ENCODE measurements at places on chromosomes 1 and 21.

- H3K36me3 ChIP-seq = no peaks in the 10 kb centered on the region
- H3K4me1 ChIP-seq = peaks cover 4% of the 10 kb centered on the region
- no peak overlapping the region for H3K4me3 ChIP-seq
- peaks cover 94% of the 10 kb centered on the region for H3K27me3 ChIP-seq
- no peak for DNase-seq
Observed at GRCh38 chr1:111961773-111962565, 27.5 kb downstream of the KCND3 start.

DNA sequence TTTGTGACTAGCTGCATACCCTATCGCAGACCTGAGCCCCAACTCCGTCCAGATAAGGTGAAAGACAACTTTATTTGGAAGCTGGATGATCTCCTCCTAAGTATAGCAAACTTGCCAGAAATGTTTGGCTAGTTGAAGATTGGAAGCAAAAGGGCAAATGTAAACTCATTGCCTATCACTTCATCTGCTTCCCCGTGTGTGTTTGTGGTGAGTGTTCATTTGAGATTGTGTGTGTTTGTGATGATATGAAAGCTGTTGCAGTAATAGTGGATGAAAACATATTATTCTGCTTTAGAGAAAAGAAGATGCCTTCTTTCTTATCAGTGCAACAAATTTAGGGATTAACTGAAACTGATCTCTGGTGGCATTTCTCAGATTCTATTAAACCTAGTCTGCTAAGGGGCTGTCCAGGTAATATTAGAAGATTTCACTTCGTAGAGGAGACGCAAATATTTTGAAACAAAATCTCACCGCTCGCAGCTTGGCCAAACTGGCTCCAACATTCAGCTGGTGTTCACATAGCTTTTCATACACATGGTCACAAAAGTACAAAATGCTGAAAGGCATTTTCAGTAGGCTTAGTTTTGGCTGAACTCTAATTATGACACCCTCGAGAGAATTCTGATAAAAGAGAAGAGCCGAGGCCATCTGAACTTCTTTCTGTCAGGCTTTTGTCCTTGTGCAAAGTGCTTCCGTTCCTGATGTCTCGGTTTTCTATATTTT is 1.1 kb downstream of the TBX19 start:
- H3K4me3 ChIP-seq = no peak overlapping the region
- no peak overlapping the region for H3K27ac ChIP-seq
- H3K36me3 ChIP-seq = peaks cover 10% of the 10 kb centered on the region
- no peaks in the 10 kb centered on the region for H3K27me3 ChIP-seq
- no peak for DNase-seq

- peaks cover 7% of the 10 kb centered on the region for H3K4me1 ChIP-seq
- no peak overlapping the region for H3K4me3 ChIP-seq
- H3K36me3 ChIP-seq = peaks cover 4% of the 10 kb centered on the region
- no peak for DNase-seq
Observed at GRCh38 chr1:197466813-197467212, 198.8 kb downstream of the CRB1 start.

GRCh38 chr1:86184426-86184825 is 27.9 kb upstream of the COL24A1 start:
- H3K4me1 ChIP-seq = no peaks in the 10 kb centered on the region
- no peak overlapping the region for H3K27ac ChIP-seq
- H3K4me3 ChIP-seq = no peak overlapping the region

GRCh38 chr1:179121159-179121938 is 39.5 kb downstream of the TOR3A start:
- H3K36me3 ChIP-seq = peaks cover 2% of the 10 kb centered on the region
- H3K4me1 ChIP-seq = peaks cover 2% of the 10 kb centered on the region
- H3K27me3 ChIP-seq = no peaks in the 10 kb centered on the region
- no peak overlapping the region for H3K27ac ChIP-seq
- H3K4me3 ChIP-seq = no peak overlapping the region

Data from T-helper 17 cell (primary cell).